ENCODE measurements at places on chromosomes 7 and 10. TPM values are rescaled to one million over a fixed set of nuclear protein-coding genes. Genes with fewer than 3 reads are reported as not detected.

DNA sequence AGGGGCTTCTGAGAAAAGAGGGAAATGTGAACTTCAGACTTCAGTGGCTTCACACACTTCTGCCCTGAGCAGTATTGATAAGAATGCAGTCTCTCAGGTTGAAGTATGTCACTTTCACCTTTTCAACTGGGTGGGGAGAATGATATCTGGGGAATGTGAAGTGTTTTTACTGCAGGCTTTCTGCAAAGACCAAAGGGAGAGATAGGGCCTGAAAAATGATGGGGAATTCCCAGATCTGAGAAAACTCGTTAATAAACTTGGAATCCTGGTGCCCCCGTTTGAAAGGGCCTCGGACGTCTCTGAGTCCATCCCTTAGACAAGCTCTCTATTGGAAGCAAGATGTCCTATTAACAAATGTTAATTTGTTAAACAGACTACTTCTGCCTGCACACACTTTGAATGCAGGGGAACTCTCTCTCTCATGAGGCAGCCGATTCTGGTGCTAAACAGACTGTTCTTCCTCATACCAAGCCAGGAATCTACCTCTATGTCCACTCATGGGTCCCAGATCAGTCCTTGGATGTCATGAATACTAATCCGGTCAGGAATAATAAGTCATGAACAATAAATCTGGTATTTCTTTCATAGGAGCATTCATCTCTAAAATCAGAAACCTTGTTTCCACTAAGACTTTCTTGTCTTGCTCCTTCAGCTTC lies 193.6 kb downstream of the JCAD start:
- DNase-seq, result no peak

DNA sequence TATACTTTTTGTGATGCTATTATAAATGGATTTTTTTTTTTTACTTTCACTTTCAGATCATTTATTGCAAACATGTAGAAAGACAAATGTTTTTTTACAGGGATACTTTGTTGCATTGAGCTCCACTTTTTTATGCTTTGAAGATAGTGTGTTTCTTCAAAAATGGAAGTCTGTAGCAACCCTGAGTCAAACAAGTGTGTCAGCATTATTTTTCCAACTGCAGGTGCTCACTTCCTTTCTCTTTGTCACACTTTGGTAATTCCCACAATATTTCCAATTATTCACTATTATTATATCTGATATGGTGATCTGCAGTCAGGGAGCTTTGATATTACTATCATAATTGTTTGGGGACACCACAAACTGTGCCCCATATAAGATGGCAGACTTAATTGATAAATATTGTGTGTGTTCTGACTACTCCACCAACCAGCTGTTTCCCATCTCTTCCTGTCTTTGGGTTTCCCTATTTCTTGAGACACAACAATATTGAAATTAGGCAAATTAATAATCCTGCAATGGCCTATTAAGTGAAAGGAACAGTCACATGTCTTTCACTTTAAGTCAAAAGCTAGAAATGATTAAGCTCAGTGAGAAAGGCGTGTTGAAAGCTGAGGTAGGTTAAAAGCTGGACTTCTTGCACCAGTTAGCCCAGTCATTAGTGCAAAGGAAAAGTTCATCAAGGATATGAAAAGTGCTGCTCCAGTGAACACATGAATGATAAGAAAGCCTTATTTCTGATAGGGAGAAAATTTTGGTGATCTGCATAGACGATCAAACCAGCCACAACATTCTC lies 231.3 kb upstream of the SH2B2 start:
- DNase-seq, result no peak

GRCh38 chr7:25028370-25029021 lies 48.5 kb upstream of the OSBPL3 start:
- peak; percentile 41 for DNase-seq

DNA sequence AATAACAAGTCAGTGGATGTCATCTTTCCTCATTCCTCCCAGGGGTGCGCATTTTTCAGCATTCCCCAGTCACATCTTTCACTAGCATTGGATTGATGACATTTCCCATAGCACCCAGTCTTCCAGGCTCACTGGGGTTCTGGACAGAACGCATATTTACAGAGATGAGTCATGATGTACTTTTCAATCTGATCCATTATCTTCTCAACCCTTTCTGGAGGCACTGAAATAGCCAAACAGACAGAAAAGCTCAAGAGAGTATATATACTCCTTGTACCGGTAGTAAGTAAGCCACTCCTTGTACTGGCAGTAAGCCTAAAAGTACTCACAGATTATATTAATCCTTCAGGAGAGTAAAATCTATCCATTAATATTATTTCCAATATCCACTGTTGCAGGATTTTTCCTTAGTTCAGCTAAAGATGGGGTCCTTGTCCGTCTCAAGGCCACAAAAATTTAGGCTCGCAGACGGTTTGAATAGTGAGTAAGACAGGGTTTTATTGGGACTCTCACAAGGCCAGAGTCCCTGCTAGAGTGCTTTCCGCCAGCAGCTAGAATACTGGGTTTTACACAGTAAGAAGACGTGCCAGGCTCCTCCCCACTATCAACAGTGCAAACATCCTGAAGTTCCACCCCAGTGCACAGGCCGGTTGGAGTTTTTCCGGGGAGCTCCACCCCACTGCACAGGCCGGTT lies 60.8 kb downstream of the MDH2 start:
- DNase-seq, result no peak

GRCh38 chr10:112689327-112690072 lies 242.5 kb downstream of the VTI1A start:
- peak; percentile 58 for DNase-seq

DNA sequence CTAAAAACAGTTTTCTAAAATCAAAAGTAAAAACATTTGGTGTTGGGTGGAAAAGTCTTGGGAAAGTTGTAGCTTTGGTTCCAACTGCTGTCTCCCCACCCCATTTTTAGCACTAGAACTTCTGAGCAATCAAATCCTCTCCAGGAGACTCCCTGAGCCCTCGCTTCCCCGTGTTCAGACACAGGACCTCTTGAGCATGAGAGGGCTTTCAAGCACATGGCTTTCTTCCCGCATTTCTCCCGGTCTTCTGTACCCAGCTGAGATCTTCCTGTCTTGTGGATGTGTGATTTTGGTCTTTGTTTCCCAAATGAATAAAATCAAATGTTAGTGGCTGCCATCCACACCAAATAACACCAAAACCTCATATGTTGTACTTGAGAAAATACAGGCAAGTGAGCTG lies 5.0 kb downstream of the CXCL12 start:
- DNase-seq, result no peak

- peak; percentile 54 for DNase-seq
Measured at GRCh38 chr10:72126184-72126871, 38.0 kb upstream of the SPOCK2 start.

- no peak for DNase-seq
Measured at GRCh38 chr7:35727571-35727970, 32.6 kb upstream of the HERPUD2 start.

- no peak for DNase-seq
Measured at GRCh38 chr10:34798654-34799053, 16.4 kb downstream of the PARD3 start.

DNA sequence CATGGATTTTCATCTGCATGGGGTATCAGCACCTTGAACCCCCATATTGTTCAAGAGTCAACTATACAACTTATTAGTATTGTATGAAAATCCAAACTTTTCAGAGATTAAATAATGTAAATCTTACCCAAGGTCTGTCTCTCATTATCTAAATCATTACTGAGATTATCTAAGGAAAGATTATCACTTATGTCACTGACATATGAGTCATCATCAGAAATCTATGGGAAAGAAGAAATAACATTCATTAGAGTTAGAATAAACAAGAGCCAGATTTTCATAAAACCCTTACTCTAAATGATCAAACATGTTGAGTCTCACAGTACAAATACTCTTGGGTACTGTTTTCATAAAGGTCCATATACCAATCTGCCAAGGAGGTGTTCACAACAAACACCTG lies 83.3 kb upstream of the GSDME start:
- DNase-seq, result no peak

- DNase-seq, result no peak
Measured at GRCh38 chr10:109912335-109913281, 10.7 kb downstream of the XPNPEP1 start.

DNA sequence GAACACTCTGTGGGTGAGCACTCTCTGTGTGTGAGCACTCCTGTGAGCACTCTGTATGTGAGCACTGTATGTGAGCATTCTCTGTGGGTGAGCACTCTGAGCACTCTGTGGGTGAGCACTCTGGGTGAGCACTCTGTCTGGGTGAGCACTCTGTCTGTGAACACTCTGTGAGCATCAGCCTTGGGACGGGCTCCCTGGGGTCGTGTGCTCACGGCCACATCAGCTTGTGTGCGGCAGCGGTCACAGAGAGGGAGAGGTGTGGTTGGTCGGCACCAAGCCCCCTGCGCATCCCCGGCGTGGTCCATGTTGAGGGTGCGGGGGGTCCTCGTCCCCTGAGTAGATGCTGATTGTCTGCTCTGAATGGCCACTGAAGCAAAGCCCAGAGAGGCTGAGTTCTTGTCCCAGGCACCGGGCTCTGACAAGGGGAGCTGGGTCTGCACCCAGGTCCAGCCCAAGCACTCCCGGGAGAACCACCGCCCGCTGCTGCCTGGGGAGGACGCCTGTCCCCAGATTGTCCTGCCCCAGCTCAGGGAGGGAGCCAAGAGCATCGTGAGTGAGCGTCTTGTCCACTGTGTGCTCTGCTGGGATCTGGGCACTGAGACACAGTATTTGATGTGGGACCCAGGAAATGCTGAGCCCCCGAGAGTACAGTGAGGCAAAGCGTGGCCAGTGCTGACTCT lies 143.7 kb downstream of the DNAJB6 start:
- no peak for DNase-seq

Gene TRPV6
- total RNA-seq, result 0.11 TPM

Gene MGAM2
- total RNA-seq, result 2.4 TPM

Gene SLC18A3
- not detected for total RNA-seq

Gene TBXAS1
- total RNA-seq, result 3.4 TPM

Gene BTBD16
- total RNA-seq, result not detected

Gene C7orf33
- total RNA-seq, result not detected

Gene TRIL
- total RNA-seq, result 0.03 TPM

Gene SEC23IP
- total RNA-seq, result 25.6 TPM

Gene HGF
- total RNA-seq, result 0.11 TPM

Gene CLDN4
- total RNA-seq, result not detected

Gene C10orf120
- not detected for total RNA-seq
